T-helper 2 cell (primary cell): ENCODE measurements at places on chromosomes 1 and 21.

DNA sequence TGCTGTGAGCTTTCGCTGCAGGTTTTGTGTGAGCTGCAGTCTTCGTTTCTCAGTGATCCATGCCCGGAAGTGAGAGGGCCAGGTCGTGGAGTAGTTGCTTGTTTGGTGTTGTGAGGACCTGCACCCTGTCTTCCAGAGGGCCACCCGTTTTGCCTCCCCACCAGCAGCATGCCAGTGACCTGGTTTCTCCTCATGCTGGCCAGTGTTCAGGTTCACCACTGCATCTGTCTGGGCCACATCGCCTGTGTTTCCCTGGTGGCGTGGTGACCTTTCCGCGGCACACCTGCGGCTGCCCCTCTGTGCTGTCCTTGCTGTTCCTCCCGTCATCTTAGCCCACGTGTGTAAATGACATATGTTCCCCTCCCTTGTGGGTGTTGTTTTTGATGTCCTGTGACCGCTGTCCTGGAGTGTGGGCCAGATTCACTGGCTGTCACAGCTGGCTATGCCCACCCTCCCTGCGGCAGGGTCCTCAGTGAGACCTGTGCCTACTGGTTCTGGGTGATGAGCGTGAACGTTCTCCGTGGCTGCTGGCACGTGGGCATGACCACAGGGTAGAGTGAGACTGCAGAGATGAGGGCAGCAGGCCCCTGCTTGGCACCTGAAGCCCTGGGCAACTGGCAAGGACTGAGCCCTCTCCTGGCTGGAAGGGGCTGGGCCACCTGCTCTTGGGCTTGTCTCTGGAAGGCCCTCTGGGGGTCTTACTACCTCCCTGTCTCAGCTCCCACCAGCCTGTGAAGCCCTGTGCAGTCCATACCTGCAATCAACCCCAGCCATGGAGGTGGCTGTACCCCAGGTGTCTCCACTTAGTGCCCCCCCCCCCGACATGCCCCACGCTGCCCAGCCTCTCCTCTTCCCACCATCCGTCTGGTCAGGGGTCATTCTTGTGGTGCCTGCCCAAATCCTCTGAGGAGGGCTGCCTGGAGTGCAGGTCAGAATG, 7.3 kb downstream of the IBA57 start:
- DNase-seq: no peak

- no peak for DNase-seq
Measured at GRCh38 chr1:212628813-212629415, 20.4 kb downstream of the ATF3 start.

DNA sequence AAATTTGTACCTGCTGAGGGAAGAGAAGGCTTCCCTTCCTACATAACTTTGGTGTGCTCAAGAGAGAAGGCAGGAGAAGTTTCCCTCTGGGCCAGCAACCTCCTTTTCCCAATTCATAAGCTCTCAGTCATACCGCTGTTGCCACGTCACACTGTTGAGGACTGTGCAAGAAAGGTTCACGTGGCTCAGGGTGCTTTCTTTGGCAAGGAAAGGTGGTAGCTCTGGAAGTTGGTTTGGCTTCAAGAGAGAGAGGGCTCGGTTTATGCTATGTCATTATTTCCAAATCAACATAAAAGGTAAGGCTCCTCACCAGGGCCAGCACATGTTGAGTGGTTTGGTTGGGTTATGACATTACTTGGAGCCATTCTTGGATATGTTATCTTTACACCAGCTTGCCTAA, 77.3 kb downstream of the TNFSF18 start:
- DNase-seq: no peak

DNA sequence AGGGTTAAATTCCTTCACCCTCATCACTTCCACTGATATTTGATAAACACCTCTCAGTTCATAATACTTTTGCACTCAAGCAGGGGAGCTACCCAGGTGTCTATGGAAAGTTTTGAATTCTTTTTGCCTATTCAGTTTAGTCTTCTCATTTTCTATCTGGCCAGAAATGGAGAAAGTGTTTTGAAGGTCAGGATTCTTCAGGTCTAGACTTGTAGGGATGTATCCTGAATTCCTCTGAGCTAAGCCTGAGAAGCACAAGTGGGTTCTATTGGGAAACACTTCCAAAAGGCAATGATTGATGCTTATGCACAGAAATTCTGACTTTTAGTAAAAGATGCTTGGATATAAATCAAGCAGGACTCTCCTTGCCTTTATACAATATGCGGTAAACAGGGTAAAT, 217.8 kb upstream of the HOOK1 start:
- no peak for DNase-seq

DNA sequence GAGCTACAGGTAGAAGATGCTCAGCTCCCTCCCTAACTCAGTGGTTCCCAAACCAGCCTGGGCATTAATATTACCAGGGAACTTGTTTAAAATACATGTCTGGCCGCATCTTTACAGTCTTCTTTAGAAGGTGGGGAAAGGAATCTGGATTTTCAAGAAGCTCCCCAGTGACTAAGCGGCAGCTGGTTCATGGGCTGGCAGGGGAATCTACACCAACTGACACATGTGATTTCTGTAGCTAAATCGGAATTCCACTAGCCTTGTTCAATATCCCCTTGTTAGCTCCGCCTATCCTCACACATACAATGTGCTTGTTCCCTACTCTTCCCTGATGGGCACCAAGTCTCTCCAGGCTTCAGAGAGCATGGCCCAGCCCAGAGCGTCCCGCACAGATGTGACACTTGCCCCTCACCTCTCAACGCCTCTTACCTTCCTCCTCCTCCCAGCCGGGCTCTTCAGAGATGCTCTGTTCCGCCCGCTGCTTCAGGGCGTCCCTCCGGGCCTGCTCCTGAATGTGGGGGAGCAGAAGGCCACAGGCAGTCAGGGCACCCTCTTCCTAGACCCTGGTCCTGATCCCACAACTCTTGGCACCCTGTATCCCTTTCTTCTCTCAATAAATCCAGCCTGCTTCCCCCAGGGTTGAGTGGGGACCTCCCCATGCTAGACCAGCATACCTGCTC, 15.3 kb downstream of the TSSK3 start:
- no peak for DNase-seq

DNA sequence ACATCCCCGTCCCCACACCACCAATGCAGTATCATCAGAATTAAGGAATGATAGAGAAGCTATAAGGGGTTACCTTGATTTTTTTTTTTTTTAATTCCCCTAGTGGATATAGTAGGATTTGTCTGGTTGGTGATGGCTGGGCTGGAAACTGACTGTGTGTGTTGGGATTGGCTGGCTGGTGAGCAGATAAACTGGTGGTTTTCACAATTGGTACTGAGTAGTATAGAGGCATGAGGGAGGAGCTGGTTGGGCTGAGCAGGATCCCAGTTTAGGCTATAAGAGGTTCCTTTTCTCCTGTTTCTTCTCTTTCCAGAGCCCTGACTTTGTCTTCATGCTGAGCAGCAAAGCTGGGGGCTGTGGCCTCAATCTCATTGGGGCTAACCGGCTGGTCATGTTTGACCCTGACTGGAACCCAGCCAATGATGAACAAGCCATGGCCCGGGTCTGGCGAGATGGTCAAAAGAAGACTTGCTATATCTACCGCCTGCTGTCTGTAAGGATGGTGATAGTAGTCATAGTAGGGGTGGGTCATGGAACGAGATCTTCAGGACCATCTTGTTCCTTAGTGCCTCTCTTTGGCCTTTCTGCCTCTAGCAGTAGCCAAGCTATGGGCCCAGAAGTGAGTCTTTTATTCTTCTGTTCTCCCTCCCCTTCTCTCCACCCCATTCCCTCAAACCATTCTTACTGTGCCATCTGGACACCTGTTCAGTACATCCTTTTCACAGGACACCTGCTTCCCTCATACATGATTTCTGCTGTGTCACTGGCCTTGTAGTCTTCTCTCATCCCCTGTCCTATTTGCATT, 26.9 kb downstream of the RAD54L start:
- no peak for DNase-seq

DNA sequence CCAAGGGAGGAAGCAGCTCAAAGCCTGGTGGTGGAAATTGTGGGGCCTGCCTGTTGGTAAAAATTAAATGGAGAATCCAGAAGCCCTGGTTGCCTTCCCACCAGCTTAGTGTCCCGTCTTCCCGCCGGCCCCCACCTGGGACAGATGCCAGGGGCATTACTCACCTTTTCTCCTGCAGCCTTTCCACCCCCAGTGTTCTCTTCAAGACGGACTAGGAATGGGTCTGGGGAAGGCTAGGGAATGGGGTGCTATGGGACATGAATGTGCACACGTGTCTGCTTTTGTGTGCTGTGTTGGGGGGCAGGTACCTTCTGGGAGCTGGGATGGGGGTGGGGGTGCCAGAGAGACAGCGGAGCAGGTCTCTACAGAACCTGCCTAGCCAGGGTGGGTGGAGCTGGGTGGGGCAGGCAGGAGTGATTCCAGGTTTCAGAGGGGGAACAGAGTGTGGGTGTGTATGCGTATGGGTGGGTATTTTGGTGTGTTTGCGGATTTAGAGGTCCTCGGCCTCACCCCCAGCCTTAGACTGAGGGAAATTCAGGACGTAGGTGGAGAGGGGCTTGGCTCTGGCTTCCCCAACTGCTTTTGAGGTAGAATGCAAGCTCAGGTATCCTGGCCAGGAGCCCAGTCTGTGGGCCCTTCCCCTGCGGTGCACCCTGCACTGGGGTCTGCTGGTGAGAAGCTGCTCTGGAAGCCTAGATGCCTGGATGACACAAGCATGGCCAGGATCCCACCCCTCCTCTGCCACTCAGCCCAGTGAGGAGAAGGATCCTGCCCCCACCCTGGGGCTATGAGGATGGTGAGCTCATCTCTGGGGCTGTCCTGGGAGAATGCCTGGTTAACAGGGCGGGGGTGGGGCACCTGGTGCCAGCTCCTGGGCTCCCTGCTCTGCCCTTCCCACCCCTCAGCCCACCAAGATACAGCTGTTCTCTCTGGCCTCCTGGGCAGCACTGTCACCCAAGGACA, 7.8 kb downstream of the VANGL2 start:
- DNase-seq: no peak

GRCh38 chr1:198887866-198888265, 249.0 kb downstream of the PTPRC start:
- no peak for DNase-seq

DNA sequence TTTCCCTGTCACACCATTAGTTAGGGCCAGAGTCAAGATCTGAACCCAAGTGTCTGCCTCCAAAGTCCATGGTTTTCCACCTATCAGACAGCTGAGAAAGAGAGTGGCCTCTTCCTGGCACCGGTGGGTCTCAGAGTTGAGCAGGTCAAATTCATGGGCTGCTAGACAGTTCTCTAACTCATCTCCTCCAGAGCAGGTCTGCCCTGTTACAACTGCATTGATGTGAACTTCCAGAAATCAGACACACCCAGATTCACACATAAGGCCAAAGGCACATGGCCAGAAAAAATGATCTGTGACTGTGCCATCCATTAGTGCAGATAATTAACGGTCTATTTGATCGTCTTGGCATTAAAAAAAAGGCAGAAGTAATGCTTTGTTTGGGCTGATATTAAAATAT, 17.5 kb downstream of the SMIM12 start:
- no peak for DNase-seq

- DNase-seq: no peak
Measured at GRCh38 chr1:43653339-43653738, 3.4 kb downstream of the KDM4A start.

DNA sequence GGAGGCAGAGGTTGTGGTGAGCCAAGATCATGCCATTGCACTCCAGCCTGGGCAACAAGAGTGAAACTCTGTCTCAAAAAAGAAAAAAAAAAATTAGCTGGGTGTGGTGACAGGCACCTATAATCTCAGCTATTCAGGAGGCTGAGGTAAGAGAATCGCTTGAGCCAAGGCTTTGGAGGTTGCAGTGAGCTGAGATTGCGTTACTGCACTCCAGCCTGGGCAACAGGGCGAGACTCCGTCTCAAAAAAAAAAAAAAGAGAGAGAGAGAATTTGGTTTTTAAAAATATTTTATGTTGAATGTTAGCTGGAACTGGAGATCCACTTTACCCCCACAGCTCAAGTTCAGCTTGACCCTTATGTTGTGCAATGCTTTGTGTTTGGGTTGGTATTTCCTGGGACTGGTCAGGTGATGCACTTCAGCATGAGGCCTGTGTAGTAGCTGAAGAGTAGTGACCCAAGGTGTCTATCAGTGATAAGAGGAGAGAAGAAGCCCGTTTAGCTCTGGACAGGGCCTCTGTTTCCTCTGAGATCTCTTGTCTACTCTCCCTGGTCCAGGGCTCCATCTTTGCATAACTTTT, 36.8 kb upstream of the MACF1 start:
- DNase-seq: no peak
